ENCODE measurements at places on chromosomes 13 and 19.

- no peak for DNase-seq
These were observed 69.5 kb downstream of the POLR1D start for GRCh38 chr13:27691207-27691606.

DNA sequence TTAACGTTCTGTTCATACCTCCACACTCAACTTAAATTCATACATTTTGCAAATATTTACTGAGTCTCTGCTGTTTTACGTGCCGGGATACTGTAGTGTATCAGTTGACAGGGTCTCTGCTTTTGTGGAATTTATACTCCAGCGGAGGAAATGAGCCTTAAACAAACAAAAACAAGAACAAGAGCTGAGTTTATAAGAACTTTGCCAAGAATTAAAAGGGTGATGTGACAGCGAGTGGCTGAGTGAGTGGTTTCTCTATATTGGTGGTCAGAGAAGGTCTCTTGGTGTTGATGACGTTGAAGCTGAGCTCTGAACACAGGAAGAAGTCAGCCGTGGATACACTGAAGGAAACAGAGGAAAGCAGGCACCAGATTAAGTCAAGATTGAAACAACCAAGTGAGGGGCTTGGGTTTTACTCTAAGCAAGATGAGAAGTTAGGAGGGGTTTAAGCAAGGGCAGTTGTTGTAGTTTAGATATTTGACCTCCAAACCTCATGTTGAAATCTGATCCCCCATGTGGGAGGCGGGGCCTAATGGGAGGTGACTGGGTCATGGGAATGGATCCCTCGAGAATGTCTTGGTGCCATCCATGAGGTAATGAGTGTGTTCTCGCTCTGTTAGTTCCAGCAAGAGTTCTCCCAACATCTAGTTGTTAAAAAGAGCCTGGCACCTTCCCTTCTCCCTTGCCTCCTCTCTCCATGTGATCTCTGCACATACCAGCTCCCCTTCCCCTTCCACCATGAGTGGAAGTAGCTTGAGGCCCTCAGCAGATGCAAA is 248.3 kb downstream of the DCLK1 start:
- no peak for DNase-seq

DNA sequence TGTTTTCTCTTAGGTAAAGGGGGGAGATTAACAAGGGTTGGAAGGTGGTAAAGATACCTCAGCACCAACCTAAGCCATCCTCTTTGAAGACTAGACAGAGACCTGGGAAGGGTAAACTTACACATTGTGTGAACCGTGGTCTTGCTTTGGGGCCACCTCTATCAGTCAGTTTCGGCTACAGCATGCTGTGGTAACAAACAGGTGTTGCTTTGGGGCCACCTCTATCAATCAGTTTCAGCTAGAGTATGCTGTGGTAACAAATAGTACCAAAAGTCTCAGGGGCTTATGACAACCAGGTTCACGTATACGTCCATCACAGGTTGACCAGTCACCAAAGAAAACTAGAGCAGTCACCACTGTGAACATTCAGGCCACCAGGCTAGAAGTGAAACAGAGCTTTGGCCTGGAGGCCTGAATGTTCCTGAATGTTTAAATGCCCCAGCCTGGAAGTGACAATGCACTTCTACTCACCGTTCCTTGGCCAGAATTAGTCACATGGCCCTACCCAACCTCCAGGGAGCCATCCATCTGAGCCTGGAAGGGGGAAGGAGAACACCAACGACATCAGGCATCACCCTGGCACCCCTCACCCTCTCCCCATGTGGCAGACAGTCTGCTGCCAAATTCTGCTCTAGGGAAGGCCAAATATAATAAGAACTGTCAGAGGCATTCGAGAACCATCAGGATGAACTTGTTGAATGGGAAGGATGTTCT is 3.8 kb downstream of the FXYD7 start:
- no peak for DNase-seq

DNA sequence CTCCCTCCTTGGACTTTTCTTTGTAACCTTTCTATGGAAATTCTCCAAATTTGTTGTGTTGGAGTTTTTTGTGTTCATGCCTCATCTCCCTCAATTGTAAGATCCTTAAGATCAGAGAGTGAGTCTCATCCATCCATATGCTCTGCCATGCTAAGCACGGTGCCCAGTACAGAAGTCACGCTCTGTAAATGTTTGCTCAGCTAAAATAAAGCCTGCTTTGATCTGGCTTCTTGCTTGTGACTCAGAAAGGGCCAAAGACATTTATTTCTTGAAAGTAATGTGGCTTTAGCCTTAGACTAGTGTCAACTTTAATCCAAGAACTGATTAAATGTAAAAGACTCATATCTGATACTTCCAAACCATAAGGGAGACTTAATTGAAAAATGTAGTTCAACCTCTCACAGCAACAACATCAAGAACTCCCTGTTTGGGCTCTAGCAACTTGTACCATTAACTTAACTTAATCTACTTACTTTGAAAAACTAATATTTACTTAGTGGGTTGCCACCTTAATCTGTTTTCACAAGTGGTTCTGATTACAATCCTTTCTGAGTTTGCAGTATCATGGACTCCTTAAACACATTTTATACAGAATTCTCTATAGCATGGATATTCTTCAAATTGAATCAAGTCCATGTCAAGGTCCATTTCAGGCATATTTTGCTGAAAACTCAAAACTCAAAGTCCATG is 100.2 kb downstream of the KL start:
- no peak for DNase-seq

GRCh38 chr13:113980489-113981064 is 6.7 kb upstream of the C13orf46 start:
- no peak for DNase-seq

GRCh38 chr13:28324181-28324789 is 170.6 kb downstream of the FLT1 start:
- DNase-seq = no peak

DNA sequence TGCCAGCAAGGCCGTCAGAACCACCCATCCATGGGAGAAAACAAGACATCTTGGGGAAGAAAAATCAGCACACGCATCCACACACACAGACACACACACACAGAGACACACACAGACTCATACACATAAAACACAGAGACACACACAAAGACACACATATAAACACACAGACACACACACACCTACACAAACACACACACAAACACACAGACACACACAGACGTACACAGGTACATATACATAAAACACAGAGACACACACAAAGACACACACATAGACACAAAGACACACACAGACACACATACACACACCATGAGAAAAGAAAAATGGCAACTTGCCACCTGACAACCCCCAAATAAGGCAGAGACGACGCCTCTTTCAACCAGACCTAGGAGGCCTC is 40.6 kb downstream of the ZIC5 start:
- DNase-seq = no peak

DNA sequence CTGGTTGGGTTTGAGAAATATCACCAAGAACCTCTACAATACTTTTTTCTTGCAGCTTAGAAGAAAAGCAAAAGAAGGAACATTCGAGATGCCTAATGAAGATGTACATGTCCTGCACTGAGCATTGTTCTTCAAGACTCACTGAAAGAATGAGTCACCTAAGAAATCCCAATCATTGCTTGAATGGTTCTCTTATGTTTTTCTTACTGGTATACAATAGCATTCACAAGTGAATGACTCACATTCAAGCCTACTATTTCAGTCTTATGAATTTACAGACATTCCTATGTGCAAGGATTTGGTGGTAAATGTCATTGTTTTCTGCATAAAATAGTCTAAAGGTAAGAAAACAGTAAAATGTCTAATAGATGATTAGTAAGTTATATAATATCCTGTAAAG is 594.6 kb downstream of the PCDH9 start:
- DNase-seq = no peak

DNA sequence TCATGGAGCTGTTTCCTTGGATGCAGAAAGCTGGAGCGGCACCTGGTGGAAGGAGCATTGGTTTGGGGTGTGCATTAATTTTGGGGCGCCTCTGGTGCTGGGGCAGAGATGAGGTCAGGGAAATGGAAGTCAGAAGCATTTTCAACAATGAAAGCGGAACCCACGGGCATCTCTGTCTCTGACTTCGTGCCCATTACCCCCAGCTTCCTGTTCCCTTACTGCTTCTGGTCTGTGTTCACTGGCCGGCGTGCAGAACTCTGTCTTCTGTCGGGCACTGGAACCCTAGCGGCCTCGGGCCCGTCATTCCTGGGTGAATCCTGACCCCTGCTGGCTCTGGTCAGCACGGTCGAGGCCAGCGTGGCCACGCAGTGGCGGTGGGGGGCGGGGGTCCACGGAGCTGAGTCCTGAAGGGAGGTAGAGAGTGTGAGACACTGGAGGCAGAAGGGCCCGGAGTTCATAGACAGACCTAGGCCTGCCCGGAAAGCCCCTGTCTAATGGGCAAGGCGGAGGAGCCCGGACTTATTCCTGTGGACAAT is 7.9 kb upstream of the LINGO3 start:
- DNase-seq = no peak

DNA sequence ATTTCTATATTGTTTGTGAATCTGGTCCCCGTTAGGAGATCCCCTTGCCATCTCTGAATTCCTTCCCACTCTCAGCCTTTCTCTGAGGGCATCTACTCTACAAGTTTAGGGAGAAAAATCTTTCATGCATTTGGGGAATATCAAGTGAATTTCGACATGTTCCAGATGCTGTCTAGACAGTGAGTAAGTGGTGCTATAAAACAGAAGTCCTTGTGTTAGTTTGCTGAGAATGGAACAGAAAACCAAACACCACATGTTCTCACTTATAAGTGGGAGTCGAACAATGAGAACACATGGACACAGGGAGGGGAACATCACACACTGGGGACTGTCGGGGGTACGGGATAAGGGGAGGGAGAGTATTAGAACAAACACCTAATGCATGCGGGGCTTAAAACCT is 5.1 kb downstream of the OR7A10 start:
- no peak for DNase-seq

All from suprapubic skin (tissue), 4 donors.